ENCODE measurements at places on chromosomes 3 and 15.

- no peak for DNase-seq
Measured at GRCh38 chr3:180280555-180280954, 243.8 kb upstream of the PEX5L start.

- peak; percentile 45 for DNase-seq
Measured at GRCh38 chr3:71039332-71039731, 544.2 kb downstream of the FOXP1 start.

GRCh38 chr3:195033531-195034091 is 237.3 kb downstream of the XXYLT1 start:
- no peak for DNase-seq

DNA sequence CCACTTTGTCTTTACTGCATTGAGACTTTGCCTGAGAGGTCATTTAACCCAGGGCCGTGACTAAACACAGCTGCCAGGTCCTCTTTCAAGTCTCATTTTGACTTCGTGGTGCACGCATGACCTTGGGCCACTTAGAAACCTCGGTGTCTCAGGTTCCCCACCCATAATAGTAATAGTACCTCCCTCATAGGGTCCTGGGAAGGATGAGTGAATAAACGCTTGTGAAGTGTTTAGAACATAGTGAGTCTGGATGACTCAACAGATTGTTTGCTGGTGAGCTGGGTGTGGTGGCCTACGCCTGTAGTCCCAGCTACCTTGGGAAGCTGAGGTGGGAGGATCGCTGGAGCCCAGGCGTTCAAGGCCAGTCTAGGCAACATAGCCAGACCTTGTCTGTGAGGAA is 56.3 kb downstream of the BDH1 start:
- DNase-seq, result no peak

- no peak for DNase-seq
Measured at GRCh38 chr3:167754049-167754448, 18.5 kb downstream of the SERPINI1 start.

- DNase-seq, result no peak
Measured at GRCh38 chr3:131705558-131706051, 202.8 kb upstream of the MRPL3 start.

DNA sequence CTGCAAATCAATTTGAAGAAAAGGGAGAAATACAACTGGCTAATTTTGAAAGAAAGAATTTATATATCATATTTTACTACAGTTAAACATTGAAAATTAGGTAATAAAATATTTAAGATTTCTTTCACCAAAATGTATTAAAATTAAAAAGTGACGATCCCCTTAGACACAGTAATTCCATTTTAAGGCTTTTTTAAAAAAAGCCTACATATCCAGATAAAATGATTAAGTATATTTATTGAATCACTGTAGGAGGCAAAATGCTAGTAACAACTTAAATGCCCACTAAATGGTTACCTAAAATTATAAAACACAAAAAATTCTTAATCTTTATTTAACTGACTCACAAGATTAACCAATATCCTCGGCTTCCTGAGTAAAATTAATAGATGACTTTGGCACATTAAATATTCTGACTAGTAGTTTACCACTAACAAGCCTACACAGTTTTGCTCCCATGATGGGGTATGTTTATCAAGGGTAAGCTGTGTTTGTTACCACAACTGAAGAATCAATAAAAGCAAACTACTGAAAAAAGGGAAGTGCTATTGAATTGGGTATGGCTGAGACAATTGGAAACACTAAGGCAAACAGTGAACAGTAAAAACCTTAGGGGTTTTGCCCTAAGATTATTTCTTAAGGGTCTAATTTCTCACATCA is 28.4 kb downstream of the ANKRD28 start:
- no peak for DNase-seq

GRCh38 chr3:54928046-54928770 is at the start of gene LRTM1:
Gene LRTM1, minus strand, starts transcription at chr3:54928059. Its CDS starts 148 bp downstream, at chr3:54927911.
- no peak for DNase-seq

- DNase-seq, result no peak
Measured at GRCh38 chr3:88986834-88987233, 120.6 kb upstream of the EPHA3 start.

- DNase-seq, result no peak
Measured at GRCh38 chr3:66898155-66898554, 100.0 kb upstream of the KBTBD8 start.

DNA sequence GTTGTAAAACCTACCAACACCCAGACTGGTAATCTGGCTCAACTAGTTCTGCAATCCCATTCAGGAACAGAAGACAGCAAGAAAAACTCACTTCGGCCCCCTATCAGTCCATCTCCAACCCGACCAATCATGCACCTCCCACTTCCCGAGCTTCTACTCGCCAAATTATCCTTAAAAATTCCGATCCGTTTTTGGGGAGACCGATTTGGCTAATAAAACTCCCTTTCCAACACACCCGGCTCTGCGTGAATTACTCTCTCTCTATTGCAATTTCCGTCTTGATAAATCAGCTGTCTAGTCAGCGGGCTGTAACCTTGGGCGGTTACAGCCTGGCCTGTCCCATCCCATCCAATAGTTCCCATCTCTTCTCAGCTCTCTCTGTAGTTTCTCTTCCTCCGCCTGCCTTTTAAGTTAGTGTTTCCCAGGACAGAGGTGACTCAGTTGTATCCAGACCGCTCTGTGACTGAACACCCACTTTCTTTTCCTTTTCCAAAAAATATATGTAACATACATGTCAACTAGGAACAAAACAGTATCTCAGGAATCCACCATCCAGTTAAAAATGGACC is 780 bp upstream of the ACAD9 start:
- DNase-seq, result peak; percentile 44

DNA sequence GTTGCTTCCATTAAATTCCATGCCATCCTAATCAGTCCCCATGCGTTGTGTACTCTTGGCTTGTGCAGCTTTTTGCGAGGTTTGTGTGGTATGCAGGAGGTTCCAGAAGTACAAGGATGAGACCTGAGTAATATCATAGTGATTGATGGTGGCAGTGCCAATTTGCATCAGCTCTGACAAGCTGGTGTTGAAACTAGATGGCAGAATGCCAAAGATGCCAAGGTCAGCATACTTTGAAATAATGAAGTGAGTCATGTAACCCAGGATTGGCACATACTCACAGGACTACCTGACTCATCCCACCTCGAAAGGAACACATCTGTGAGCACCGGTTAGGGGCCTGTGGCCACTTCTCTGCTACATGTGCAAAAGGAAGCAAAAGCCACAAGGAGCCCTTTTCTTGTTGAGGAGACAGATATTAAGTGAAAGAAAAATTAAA is 14.3 kb downstream of the KAT2B start:
- DNase-seq, result peak; percentile 79

DNA sequence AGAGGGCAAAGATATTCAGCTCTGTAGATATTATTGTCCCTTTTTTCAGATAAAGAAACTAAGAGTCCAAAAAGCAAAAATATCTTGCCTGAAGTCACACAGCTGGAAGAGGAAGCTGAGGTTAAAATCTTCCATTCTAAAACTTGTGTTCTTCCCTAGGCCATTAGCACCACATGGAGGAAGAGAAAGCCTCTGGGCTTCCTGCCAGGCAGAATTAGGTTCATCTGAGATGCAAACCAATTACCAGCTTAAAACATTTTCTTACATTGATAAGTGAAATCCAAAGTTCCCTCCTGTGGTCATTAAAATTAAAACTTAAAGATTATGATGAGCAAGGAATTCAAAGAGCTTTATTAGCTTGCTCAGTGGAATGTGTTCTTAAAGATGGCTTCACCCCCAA is 235.3 kb upstream of the SETMAR start:
- DNase-seq, result no peak

- no peak for DNase-seq
Measured at GRCh38 chr3:167012691-167013090, 367.4 kb downstream of the ZBBX start.

DNA sequence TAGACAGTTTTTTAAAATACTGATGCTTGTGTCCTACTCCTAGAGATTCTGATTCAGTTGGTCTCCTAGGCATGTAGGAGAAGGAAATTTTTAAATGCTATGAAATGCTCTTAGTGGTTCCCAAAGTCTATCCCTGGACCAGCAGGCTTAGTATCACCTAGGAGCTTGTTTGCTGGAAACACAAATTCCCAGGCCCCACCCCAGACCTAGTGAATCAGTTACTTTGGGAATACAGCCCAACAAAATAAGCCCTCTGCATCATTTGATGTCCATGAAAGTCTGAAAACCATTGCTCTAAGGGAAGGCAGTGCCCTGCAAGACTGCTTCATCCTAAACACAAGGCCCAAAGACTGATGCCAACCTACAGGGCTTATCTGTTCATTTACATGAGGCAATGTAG is 36.3 kb downstream of the CCNL1 start:
- no peak for DNase-seq

DNA sequence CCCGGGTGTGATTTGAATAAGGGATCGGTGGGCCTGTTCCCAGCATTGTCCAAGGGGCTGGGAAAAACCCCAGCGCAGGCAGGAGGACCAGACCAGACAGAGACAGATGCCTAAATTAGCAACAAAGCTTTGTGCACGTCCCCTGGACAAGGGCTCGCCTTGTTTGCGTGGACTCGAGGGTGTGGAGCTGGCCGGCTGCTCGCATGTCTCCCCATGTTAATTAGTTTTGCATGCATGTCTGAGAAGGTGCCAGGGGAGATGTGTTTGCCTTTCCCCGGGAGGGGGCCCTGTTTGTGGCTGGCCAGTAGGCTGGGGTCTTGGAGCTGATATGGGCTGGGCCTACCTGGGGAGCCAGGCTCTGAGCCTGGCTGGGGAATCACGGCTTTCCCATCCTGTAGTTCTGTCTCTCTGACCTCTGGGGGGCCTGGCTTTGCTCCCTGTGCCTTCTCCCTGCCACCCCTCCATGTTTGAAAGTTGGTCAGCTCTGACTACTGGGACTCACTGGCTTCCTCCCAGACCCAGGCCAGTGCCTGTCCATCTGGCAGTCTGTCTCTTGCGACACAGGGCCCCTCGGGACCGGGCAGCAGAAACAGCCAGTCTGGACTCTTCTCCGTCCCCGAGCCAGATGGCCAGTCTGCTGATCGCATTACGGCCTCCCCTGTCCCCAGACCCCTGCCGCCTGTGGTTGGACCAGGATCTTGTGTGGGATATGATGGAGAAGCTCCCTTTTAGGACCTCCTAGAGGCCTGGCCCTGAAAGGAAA is 55.4 kb upstream of the POLG start:
- no peak for DNase-seq

GRCh38 chr3:138786788-138787271 is 47.9 kb downstream of the PIK3CB start:
- no peak for DNase-seq

GRCh38 chr3:157906627-157907026 is 199.6 kb downstream of the SHOX2 start:
- no peak for DNase-seq

DNA sequence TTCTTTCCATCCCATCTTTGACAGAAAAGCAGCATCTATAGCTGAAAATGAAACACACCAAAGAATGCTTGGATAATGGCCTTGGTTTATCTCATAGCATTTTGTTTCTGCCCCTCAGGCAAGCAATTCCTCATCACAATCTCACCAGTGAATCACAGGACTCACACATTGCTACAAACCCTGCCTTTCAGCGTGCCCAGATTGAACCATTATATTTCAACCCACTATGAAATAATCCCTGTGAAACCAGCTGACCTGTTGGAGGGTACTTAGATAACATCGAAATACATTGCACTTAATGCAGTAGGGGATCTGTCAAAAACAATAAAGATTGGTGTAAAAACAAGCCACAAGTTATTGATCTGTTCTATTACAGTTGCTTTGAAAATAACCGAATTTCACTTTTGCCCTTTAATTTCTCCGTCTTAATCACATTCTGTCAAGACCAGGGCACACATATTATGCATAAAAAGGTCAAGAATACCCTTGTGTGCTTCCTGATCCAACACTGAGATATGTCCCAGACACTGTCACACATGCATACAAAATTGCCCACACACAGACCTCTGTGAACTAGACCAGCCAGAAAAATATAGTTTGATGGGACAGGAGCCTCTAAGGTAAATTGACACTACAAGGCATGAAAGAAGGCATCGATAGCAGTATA is 839.8 kb downstream of the NTRK3 start:
- DNase-seq, result no peak

DNA sequence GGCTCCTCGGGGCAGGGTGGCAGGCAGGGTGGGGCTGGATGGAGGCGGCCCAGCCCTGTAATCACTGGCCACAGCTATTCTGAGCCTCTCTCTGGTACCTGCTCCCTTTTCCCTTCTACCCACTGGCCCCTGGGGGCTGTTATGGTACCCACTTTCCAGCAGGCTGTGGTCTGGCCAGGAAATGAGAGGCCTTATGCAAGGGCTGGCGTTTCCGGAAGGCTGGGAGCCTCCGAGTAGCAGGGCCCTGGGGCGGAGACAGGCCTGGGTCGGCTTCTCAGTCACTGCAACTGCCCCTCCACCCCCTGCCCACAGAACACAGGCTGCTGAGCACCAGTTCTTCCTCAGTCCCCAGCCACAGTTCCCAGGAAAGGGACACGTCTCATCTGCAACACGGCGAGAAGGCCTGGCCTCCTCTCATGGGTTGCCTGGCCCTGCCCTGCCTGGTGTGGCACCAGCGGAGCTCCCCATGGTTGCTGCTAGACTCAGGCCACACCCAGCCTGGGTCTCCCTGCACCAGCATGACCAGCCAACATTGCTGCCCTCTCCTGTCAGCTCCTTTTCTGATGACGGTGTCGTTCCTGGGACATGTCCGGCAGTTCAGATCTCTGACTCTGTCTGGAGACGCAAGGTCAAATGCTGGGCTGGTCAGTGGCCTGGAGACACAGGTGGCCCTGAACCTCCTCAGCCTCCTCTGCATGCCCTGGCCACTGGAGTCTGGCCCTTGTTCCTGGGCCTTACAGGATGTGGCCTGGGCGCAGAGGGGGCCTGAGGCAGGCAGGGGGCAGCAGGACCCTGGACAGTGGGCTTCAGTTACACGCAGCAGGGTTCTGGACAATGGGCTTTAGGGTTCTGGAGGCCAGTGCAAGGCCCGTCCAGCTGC is 6.5 kb downstream of the CHST13 start:
- no peak for DNase-seq

DNA sequence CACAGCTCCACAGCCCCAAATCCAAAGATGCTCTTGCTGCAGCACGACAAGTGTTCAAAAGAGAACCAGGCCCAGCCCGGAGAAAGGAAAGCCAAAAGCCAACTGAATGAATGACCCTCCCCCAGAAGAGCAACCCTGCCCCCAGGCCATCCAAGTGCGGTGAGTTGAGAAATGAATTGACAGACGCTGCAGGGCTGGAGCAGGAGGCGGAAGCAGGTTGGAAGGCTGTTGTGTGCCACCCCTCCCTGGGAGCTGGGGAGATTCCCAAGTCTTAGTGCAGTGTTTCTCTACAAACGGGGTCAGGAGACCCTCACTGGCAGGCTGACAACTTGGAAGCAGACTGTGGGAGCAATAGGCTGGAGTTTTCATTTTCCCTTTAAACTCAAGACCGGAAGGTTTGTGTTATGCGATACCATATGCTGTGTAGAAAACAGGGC is 3.5 kb upstream of the SPTBN5 start:
- no peak for DNase-seq

DNA sequence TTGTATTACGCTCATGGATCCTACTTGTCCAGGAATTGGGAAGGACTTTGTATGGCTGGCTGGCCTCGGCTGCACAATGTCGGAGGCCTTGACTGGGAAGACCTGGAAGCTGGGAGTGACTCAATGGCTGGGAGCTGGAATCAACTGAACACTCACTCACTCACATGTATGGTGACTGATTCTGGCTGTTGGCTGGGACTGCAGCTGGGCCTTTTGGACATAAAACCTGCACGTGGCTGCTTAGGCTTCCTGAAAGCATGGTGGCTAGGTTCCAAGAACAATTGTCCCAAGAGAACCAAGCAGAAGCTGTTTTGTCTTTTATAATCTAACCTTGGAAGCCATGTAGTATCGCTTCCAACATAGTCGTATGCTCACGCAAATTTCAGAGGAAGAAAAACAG is 38.0 kb upstream of the CMTM8 start:
- DNase-seq, result no peak
